ENCODE measurements at places on chromosomes 13 and 19. TPM values are rescaled to one million over a fixed set of nuclear protein-coding genes. Genes with fewer than 3 reads are reported as not detected.

The KLK15 gene
- not detected for total RNA-seq

The RASAL3 gene
- total RNA-seq = 0.07 TPM

The ZNF665 gene
- 3.3 TPM for total RNA-seq

The MYADM gene
- 24.2 TPM for total RNA-seq

The TJP3 gene
- not detected for total RNA-seq

The KIR2DL1 gene
- not detected for total RNA-seq

The LENG1 gene
- total RNA-seq = 3.5 TPM

The KLK12 gene
- total RNA-seq = not detected

The JUNB gene
- 101 TPM for total RNA-seq

The NPAS1 gene
- 0.79 TPM for total RNA-seq

The GGN gene
- 0.86 TPM for total RNA-seq

The CNFN gene
- not detected for total RNA-seq

The WDR88 gene
- not detected for total RNA-seq

The PSG3 gene
- total RNA-seq = not detected

The NLRP11 gene
- not detected for total RNA-seq

The ZNF565 gene
- total RNA-seq = 7.5 TPM

The ZNF497 gene
- total RNA-seq = 0.91 TPM
